ENCODE measurements at places on chromosomes 3 and 15. TPM values are rescaled to one million over a fixed set of nuclear protein-coding genes. Genes with fewer than 3 reads are reported as not detected.

The PLCH1 gene
- 2.1 TPM for total RNA-seq

The LDHAL6B gene
- not detected for total RNA-seq

The LRRIQ4 gene
- not detected for total RNA-seq

The HRG gene
- not detected for total RNA-seq

The TMEM44 gene
- total RNA-seq, result 17.0 TPM

The KY gene
- total RNA-seq, result 0.20 TPM

The ERICH6 gene
- 0.84 TPM for total RNA-seq

DNA sequence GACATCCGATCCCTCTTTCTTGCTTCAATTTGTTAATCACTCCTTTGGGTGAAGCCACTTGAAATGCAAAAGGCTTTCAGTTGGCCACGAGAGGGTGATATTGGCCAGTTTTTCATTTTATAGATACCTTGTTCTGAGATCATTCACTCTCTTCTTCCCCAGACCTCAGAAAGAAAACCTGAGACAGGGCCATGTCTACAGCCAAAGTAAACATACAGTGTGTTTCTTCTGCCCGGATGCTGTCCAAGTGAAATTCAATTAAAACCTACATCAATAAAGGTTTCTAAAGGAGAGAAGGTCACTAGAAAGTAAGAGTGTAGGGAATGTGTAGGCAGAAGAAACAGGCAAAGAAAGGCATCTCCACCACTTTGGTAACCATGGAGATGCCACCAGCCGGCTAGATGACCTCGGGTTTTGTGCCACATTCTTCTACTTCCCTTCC, 39.5 kb upstream of the FMN1 start:
- H3K4me1 ChIP-seq, result no peaks in the 10 kb centered on the region
- no peak overlapping the region for H3K4me3 ChIP-seq
- no peaks in the 10 kb centered on the region for H3K27me3 ChIP-seq

GRCh38 chr15:91099616-91099994, 452 bp upstream of the SV2B start:
- peak overlapping the region; percentile 66 for H3K4me3 ChIP-seq
- no peaks in the 10 kb centered on the region for H3K36me3 ChIP-seq
- H3K4me1 ChIP-seq, result peaks cover 31% of the 10 kb centered on the region
- no peak overlapping the region for H3K27ac ChIP-seq
- no peaks in the 10 kb centered on the region for H3K27me3 ChIP-seq

- no peak for DNase-seq
- no peaks in the 10 kb centered on the region for H3K36me3 ChIP-seq
- no peaks in the 10 kb centered on the region for H3K4me1 ChIP-seq
- H3K4me3 ChIP-seq, result no peak overlapping the region
Measured at GRCh38 chr3:71907996-71908395, 123.0 kb upstream of the PROK2 start.

DNA sequence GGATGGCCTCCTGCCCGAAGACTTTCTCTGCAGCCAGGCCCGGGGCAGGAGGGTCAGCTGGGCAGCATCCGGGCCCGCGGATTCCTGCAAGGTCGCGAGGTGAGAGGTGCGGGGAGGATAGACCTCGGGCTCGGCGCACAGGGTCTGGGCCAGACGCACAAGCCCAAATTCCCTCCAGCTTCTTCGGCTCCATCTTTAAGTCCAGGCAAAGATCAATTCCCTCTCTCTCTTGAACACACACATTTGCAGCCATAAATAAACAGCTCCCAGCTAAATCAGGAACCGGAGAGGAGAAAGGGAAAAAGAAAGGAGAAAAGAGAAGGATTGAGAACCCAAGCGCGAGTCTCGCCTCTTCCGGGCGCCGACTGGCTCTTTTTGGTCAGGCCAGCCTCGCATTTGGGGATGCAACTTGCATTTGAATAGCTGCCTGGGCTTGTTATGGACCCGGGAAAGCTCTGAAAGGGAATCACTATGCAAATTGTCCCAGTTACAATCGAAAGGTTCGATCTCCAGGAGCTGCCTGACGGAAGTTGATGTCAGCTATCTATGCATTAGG, 14.5 kb upstream of the ONECUT1 start:
- no peaks in the 10 kb centered on the region for H3K27me3 ChIP-seq
- H3K27ac ChIP-seq, result no peak overlapping the region
- no peaks in the 10 kb centered on the region for H3K36me3 ChIP-seq

DNA sequence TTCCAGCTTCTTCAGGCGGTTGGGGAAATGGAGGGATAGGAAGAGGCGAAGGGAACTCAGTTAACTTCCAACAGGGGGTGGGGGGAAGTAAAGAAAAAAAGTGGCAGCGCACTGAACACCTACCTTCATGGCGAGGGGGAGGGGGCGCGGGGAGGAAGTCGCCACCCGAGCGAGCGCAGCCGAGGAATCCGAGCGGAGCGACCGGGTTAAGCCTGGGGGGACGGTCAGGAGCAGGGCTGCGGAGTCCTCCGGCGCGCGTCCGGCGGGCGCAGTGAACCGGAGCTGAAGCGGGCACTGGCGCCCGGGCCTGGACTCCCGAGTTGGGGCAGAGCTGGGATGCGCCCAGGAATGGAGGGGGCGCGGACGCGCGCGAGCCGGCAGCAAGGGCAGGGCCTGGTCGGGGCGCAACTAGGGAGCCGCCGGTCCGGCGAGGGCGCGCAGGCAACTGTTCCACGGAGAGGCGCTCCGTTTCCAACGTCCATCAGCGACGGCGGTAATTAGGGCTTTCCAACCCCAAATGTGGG, at the start of gene WNT5A:
TSS of gene WNT5A (minus strand) at position 450 of the 524 bp plus-strand sequence. CDS start at position 129, 321 bp downstream.
- peaks cover 16% of the 10 kb centered on the region for H3K4me1 ChIP-seq
- peak within 1 kb of the TSS; percentile 65 for H3K27ac ChIP-seq
- peak within 1 kb of the TSS; percentile 51 for H3K4me3 ChIP-seq
- no peaks in the 10 kb centered on the region for H3K36me3 ChIP-seq
- DNase-seq, result no peak

- peaks cover 3% of the 10 kb centered on the region for H3K4me1 ChIP-seq
- no peaks in the 10 kb centered on the region for H3K36me3 ChIP-seq
- no peak for DNase-seq
Measured at GRCh38 chr3:9957214-9957613, 5.0 kb upstream of the PRRT3 start.

DNA sequence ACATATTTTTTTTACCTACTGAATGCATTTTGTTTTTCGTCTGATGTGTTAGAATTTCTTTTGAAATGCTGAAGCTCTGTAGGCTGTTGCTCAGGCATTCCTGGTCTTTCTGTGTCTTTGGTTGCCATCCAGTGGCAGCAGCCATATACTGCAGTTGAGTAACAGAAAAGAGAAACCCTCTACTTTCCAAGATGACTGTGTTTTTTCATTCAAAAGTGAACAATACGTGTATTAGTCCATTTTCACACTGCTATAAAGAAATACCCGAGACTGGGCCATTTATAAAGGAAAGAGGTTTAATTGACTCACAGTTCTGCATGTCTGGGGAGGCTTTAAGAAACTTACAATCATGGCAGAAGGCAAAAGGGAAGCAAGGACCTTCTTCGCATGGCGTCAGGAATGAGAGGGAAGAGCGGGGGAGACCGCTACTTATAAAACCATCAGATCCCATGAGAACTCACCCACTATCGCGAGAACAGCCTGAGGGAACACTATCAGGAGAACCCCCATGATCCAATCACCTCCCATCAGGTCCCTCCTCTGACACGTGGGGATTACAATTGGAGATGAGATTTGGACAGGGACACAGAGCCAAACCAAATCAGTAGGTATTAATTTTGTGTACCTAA, 4.7 kb upstream of the GOLGA8B start:
- peak overlapping the region; percentile 12 for H3K4me3 ChIP-seq
- H3K27me3 ChIP-seq, result no peaks in the 10 kb centered on the region
- H3K36me3 ChIP-seq, result no peaks in the 10 kb centered on the region
- no peaks in the 10 kb centered on the region for H3K4me1 ChIP-seq
- H3K27ac ChIP-seq, result no peak overlapping the region

DNA sequence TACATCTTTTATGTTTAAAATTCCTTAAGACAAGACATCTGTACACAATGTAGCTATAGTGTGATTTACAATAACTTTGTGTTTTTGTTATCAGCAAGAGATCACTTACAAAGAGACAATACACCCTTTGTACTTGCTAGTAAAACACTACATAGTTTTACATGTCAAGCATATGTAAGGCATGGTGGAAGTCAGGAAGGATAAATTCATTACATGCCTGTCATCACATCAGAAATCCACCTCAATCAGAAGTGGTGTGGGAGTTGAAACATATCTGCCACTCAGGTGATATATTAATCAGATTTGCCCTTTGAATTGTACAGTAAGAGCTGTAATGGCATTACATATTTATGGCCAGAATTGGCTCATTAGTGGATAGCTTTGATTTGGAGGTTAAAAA, 95.5 kb downstream of the MBNL1 start:
- no peaks in the 10 kb centered on the region for H3K4me1 ChIP-seq
- no peak overlapping the region for H3K27ac ChIP-seq
- no peak overlapping the region for H3K4me3 ChIP-seq
- peaks cover 6% of the 10 kb centered on the region for H3K36me3 ChIP-seq
- H3K27me3 ChIP-seq, result no peaks in the 10 kb centered on the region
- no peak for DNase-seq

DNA sequence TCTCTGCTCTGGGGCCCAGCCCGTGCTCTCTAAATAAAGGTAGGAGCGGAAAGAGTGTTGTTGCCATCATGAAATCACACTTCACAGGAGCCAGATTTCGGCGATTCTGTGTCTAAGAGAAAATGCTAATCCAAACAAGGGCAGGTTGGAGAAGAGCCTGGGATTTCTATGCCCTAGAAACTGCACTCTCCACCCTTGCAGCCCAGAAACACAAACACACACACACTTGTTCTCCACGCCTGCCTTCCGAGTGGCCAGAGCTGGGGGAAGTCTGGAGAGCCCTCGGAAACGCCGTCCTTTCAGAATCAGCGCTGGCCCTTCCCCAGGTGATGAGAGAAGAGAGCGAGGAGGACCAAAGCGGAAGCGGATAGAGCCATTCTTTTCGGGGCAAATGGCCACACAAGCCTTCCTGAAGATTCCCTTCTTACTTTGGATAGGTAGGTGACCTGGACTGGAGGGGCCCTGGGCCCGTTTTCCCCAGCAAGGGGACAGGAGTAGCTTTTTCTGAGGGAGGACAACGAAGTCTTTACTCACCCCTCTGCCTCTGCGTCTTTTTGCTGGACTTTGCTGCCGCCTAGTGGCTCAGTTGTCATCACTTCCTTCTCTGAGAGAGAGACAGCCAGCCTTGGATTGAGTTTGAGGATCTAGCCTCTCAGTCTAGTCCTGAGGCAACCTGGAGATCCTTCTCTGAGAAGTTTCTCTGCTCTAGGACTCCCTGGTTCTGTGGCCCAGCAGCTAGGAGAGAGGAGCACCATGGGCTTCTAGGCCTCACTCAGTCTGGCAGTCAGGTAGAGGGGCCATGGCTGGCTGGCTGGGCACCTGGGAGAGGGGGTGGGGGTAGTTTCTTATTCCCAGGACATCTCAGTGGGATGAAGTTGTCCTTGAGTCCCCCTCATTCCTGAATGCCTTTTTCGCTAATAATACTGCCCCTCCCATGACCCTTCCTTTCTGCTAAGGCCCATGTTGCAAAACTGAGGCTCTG, 37.7 kb downstream of the SENP8 start:
- peak; percentile 92 for DNase-seq
- no peaks in the 10 kb centered on the region for H3K4me1 ChIP-seq
- H3K36me3 ChIP-seq, result no peaks in the 10 kb centered on the region
- peak overlapping the region; percentile 68 for H3K27ac ChIP-seq
- peak overlapping the region; percentile 18 for H3K4me3 ChIP-seq
- H3K27me3 ChIP-seq, result no peaks in the 10 kb centered on the region

GRCh38 chr3:19263606-19264005, 115.3 kb downstream of the KCNH8 start:
- H3K27me3 ChIP-seq, result no peaks in the 10 kb centered on the region
- no peak overlapping the region for H3K27ac ChIP-seq
- H3K36me3 ChIP-seq, result no peaks in the 10 kb centered on the region
- no peak overlapping the region for H3K4me3 ChIP-seq
- H3K4me1 ChIP-seq, result no peaks in the 10 kb centered on the region
- no peak for DNase-seq

- H3K4me3 ChIP-seq, result no peak overlapping the region
- H3K4me1 ChIP-seq, result no peaks in the 10 kb centered on the region
- DNase-seq, result no peak
- no peaks in the 10 kb centered on the region for H3K36me3 ChIP-seq
- H3K27me3 ChIP-seq, result no peaks in the 10 kb centered on the region
Measured at GRCh38 chr15:82873000-82873680, 63.7 kb downstream of the WHAMM start.

DNA sequence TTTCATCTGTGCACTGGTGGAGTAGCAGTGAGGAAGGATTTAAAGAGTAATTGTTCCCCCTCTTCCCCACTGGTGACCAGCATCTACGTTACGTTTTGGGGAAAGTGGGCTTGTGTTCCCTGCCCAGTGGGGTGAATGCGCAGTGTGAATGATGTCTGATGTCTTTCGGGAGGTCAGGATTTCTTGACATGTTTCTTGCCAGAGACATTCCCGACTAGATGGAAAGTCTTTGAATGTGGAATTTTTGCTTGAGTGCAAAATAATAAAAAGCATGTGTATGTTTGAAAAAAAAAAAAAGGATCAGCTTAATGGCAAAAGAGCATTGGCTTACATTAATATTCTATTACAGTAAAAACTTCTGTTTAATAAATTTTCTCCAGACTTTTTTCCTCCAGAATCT, 632.2 kb downstream of the FOXP1 start:
- no peak for DNase-seq
- no peak overlapping the region for H3K4me3 ChIP-seq
- no peak overlapping the region for H3K27ac ChIP-seq
- no peaks in the 10 kb centered on the region for H3K4me1 ChIP-seq
- no peaks in the 10 kb centered on the region for H3K36me3 ChIP-seq

- no peak overlapping the region for H3K27ac ChIP-seq
- H3K4me3 ChIP-seq, result no peak overlapping the region
- H3K36me3 ChIP-seq, result no peaks in the 10 kb centered on the region
Measured at GRCh38 chr15:64610257-64610919, 150.0 kb downstream of the ZNF609 start.

- no peaks in the 10 kb centered on the region for H3K4me1 ChIP-seq
- DNase-seq, result no peak
- H3K27ac ChIP-seq, result no peak overlapping the region
- H3K4me3 ChIP-seq, result no peak overlapping the region
- no peaks in the 10 kb centered on the region for H3K36me3 ChIP-seq
- H3K27me3 ChIP-seq, result no peaks in the 10 kb centered on the region
Measured at GRCh38 chr3:43959498-43960447, 269.0 kb downstream of the ABHD5 start.

- H3K4me1 ChIP-seq, result no peaks in the 10 kb centered on the region
- no peak for DNase-seq
- H3K27me3 ChIP-seq, result no peaks in the 10 kb centered on the region
- no peak overlapping the region for H3K4me3 ChIP-seq
- no peaks in the 10 kb centered on the region for H3K36me3 ChIP-seq
Measured at GRCh38 chr3:34396288-34396687, 597.9 kb downstream of the PDCD6IP start.

GRCh38 chr3:18679238-18679637, 254.1 kb upstream of the SATB1 start:
- no peaks in the 10 kb centered on the region for H3K36me3 ChIP-seq
- no peaks in the 10 kb centered on the region for H3K27me3 ChIP-seq
- no peaks in the 10 kb centered on the region for H3K4me1 ChIP-seq
- H3K4me3 ChIP-seq, result no peak overlapping the region
- no peak overlapping the region for H3K27ac ChIP-seq
- no peak for DNase-seq

- no peak overlapping the region for H3K4me3 ChIP-seq
- DNase-seq, result no peak
- no peaks in the 10 kb centered on the region for H3K27me3 ChIP-seq
- H3K27ac ChIP-seq, result no peak overlapping the region
- H3K4me1 ChIP-seq, result no peaks in the 10 kb centered on the region
Measured at GRCh38 chr3:59733041-59733809, 683.4 kb upstream of the CFAP20DC start.

All from tibial nerve (tissue), 4 donors.